ENCODE measurements at places on chromosomes 12 and 14.

GRCh38 chr14:105072892-105073719 lies 7.9 kb upstream of the GPR132 start:
- DNase-seq: no peak

GRCh38 chr14:94676495-94677185 lies 64.4 kb downstream of the SERPINA3 start:
- DNase-seq: no peak

- DNase-seq: peak; percentile 77
Measured at GRCh38 chr14:24279301-24280186, 8.1 kb upstream of the RABGGTA start.

GRCh38 chr14:26870096-26870495 lies 272.3 kb upstream of the NOVA1 start:
- no peak for DNase-seq

- DNase-seq: no peak
Measured at GRCh38 chr14:99436247-99437180, 44.1 kb downstream of the SETD3 start.
